ENCODE measurements at places on chromosomes 3 and 15.

DNA sequence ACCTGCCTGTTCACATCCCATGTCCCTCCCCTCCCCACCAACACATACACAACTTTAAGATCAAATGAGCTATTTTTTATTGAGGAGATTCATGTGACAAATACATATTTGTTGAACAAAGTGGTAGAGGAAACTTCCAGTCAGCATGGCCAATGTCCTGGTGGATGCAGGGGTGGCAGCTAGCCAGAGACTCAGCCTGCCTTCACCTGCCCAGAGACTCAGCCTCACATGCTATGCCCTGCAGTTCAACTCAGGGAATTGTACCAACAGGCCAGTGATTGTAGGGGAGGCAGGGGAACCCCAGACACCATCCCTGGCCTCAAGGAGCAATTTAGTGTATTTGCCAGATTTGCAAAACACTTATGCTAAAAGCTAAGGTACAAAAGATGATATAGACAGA lies 136.6 kb downstream of the OPA1 start:
- DNase-seq = no peak

- DNase-seq = no peak
Observed at GRCh38 chr3:195453236-195453635, 10.4 kb upstream of the ACAP2 start.

- DNase-seq = no peak
Observed at GRCh38 chr3:188233320-188233719, 79.4 kb downstream of the LPP start.

- DNase-seq = no peak
Observed at GRCh38 chr15:90200534-90201129, 498 bp upstream of the SEMA4B start.

DNA sequence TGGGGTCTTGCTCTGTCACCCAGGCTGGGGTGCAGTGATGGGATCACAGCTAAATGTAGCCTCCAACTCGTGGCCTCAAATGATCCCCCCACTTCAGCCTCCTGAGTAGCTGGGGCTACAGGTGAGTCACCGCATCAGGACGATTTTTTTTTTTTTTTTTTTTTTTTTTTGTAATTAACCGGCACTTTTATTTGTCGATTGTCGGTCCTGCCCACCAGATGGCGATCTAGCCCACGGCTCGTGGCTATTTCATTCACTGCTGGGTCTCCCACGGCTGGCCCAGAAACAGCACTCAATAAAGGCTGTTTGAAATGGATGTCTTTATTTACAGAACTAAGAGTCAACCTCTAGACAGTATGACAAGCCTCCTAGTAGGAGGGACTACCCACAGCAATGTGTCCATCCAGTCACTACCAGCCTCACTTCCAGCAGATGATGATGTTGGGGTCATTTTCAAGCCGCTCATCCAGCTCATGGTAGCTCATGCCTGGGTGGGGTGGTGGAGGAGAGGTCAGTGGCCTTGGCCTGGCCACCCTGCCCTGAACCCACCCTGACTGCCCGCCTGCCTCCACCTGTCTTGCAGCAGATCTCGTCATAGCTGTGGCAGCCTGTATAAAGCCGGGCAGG lies 1.8 kb upstream of the ZMYND10 start:
- peak; percentile 58 for DNase-seq

- DNase-seq = peak; percentile 91
Observed at GRCh38 chr15:72231066-72231832, at the start of gene PKM. TSS of gene PKM (minus strand) at chr15:72231190. CDS start at chr15:72219097, 12,093 bp downstream.

GRCh38 chr15:85389772-85390171 lies 9.4 kb downstream of the AKAP13 start:
- no peak for DNase-seq

GRCh38 chr3:64029287-64029686 lies 6.0 kb upstream of the PSMD6 start:
- no peak for DNase-seq

- DNase-seq = no peak
Observed at GRCh38 chr15:31341071-31341470, 14.4 kb downstream of the KLF13 start.

DNA sequence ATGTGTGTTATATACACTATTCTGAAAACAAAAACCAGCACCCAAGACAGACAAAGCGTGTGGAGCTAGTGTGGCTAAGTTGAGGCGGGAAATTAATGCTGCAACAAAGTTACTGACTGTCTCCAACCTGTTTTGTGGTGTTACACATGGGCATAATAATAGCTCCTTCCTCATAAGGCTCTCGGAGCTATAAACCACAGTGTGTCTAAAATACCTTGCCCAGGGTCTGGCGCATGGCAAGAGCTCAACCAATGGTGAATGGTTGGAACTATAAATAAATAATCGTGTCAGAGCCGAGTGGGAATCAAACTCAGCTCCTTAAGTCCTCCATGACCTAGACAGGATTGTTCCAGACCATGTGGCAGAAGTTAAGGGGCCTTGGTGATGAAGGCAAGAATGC lies 35.9 kb upstream of the TFRC start:
- no peak for DNase-seq

DNA sequence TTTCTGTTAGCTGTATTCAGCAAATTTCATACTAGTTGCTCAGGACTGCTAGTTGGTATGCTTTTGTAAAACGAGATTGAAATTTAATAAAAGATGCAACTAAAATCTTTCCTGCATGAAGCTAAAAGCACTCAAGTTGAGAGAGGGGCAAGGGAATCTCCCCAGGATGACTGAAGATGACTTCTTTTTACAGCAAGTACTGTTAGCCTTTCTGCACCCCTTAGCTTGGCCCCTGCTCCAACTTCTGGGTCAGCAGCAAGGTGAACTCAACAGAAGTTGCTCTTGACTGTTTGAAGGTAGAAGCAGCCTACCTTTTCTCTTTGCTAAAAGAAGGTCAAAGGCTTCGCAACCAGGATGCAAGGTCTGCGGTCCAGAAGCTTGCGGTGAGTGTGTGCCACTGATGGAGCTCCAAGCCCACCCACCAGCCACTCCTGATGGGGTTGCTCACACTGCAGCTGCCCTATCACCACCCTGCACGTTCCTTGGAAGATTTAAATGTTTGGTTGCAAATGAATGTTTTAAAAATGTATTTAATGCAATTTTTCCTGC lies 32.5 kb downstream of the NME9 start:
- DNase-seq = no peak

Measured in NCI-H510A treated with DMSO at 0.1 percent for 48 hours (cell line).